ENCODE measurements at places on chromosomes 16 and 17. TPM values are rescaled to one million over a fixed set of nuclear protein-coding genes. Genes with fewer than 3 reads are reported as not detected.

MAF gene
- total RNA-seq: 0.58 TPM

AGRP gene
- not detected for total RNA-seq

- DNase-seq: no peak
Measured at GRCh38 chr17:80829166-80829813, 162.4 kb upstream of the CHMP6 start.

CDRT4 gene
- total RNA-seq: 6.7 TPM

DNA sequence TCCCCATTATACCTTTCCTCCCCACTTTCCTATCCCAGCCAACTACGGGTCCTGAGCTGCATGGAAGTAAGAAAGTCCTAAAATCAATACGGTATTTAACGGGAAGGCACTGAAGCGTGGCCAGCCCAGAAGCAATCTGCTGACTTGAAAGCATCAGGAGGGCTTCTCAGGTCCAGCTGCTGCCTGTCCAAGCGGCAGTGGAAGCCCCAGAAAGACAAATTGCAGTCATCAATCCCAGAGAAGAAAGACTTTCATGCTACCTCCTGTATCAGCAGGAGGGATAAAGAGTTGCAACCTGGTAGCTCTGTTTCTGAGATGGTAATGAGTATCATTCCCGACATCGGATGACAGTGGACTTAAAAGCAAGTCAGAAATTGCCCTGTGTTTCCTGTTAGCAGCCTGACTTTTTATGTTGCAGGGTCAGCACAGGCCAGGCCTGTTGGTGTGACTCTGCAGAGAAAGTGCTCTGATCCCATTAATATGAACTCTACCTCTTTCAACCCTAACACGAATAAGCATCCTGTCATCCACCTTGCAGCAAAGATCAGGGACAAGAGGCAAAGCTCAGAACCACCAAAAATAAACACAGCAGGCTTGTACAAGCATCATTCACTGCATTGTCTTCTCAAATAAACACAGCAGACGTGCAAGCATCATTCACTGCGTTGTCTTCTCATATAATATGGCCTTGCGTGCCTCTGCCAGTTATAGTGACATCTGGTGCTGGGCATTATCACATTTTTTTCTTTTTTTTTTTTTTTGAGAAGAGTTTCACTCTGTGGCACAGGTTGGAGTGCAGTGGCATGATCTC is 358.6 kb upstream of the CDH11 start:
- DNase-seq: no peak

DNA sequence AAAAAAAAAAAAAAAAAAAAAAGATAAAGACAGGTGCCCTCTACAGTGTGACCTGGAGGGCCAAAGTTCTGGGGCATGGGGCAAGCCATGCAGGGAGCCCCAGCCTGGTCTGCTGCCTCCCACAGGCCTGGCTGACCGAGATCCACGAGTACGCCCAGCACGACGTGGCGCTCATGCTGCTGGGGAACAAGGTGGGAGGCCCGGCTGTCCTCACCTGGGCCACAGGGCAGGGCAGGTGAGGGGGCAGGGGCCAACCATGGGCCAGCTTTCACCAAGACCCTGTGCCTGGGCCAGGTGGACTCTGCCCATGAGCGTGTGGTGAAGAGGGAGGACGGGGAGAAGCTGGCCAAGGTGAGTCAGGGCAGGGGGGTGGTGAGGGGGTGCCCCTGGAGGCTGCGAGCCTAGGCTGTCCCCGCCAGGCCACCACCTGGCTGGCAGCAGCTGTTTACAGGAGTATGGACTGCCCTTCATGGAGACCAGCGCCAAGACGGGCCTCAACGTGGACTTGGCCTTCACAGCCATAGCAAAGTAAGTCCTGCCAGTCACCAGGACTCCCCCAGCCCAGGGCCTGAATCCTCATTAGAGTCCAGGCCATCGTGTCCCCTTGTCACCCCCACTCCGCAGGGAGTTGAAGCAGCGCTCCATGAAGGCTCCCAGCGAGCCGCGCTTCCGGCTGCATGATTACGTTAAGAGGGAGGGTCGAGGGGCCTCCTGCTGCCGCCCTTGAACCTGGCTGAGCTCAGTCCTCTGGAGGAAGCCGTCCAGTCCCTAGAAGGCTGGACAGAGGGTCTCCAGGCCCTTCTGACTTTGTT is 2.7 kb upstream of the TRAF7 start:
- no peak for DNase-seq

DNA sequence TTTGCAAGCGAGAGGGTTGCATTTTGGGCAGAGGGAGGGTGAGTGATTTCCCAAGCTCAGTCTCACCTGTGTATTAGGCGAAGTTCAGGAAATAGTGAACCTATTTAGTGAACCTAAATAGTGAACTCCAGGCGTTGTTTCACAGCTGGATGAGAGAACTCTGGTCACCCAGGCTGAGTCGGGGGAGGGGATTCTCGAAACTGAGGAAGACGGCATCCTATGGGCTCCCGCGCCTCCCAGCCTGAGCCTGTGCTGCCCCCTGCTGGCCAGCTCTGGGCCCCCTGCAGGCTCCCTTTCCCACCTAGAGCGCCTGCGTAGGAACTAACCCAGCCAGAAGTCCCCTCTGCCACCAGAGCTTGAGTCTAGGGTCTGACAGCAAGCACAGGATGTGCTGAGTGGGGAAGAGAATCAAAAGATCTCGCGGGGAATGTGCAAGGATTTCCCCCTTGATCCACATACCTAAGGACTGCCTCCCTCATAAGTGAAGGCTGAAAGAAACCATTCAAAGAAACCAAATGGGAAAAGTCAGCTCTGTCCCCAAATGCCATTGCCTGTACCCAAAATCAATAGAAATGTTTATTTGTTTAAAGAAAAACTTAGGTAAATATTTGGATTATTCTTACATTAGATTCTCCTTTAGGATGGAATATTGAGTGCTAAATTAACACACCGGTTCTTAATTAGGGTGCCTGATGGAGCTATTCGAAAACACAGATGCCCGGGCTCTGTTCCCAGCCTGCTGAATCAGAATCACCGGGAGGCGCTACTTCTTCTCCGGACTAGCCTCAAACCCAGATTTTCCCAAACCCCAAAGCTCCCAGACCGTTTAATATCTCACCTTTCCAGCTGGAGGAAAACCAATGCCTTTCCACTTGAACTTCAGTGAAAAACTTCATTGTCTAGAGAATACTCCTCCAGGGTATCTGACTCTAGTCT is 14.8 kb upstream of the MARVELD3 start:
- no peak for DNase-seq

TBX2 gene
- 2.2 TPM for total RNA-seq

DNA sequence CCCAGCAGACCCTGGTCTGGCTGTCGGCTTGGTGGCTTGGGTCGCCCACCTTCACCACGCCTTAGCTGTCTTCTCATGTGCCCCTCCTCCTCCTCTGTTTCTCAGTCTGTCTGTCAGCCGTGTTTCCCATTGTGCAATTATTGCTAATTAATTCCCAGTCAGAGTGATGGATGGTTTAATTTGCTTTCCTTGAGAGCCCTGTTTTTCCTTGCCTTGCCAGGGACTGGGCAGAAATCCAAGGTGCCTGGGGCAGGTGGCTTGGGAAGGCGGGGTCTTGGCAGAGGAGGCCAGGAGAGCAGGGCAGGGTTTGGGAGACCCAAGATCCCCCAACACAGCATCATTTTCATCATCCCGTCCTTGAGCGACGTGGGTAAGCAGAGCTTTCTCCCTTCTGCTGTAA is 21.3 kb downstream of the NECAB2 start:
- no peak for DNase-seq

GRCh38 chr16:53031323-53031942 is 21.3 kb downstream of the CHD9NB start:
- DNase-seq: no peak

CAPNS2 gene
- total RNA-seq: not detected

GRCh38 chr16:10090816-10091215 is 91.4 kb downstream of the GRIN2A start:
- no peak for DNase-seq

- no peak for DNase-seq
Measured at GRCh38 chr17:70059071-70059470, 16.0 kb upstream of the KCNJ16 start.

GRCh38 chr17:75238684-75239191 is 22.7 kb downstream of the GGA3 start:
- DNase-seq: no peak

- no peak for DNase-seq
Measured at GRCh38 chr17:2837147-2837561, 40.9 kb downstream of the RAP1GAP2 start.

DNA sequence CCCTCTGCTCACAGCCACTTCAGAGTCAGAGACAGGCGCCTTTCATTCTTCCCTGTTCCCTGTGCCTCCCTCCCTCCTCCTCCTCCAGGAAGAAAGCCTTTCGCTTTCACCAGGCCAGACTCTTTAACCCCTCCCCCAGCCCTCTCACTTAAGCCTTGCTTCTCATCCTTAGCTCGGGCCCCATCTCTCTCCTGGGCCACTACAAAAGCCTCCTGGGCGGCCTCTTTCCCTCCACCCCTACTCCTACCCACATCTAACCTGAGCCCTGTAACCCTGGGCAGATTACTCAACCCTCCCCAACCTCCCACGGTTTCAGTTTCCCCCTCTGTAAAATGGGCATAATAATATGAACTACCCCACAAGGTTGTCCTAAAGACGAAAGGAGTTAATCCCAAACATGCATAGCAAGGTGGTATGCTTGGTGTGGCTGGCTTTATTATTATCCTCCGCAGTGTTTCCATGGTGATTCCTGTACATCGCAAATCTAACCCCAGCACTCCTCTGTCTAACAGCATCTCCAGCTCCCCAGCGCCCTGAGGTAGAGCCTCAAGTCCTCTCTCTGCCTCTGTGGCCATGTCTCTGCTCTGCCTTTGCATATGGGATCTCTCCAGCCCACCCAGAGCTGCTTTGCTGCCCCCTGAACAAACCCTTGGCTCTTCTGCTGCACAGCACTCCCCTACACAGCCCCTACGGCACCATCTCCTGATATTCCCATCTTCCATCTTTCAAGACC is 17.7 kb downstream of the PIMREG start:
- no peak for DNase-seq

DNA sequence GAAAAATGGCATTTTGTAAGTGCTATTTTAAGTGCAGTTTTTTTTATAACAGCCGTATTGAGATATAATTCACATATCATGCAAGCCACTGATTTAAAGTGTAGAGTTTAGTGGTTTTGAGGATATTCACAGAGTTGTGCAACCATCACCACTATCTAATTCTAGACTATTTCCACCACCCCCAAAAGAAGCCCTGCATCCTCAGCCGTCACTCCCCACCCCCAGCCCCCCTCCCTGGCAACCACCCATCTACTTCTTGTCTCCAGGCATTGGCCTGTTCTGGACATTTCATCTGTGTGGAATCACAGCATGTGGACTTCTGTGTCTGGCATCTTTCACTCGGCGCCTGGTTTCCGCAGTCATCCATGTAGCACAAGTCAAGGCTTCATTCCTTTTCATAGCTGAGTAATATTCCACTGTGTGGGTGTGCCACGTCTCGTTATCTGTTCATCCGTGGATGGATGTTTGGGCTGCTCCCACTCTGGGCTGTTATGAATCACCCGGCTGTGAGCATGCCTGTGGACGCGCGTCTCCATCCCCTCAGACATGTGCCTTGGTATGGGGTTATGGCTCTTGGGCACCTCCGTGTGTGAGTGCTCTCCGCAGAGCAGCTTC is 138.4 kb upstream of the CIBAR2 start:
- DNase-seq: no peak

DNA sequence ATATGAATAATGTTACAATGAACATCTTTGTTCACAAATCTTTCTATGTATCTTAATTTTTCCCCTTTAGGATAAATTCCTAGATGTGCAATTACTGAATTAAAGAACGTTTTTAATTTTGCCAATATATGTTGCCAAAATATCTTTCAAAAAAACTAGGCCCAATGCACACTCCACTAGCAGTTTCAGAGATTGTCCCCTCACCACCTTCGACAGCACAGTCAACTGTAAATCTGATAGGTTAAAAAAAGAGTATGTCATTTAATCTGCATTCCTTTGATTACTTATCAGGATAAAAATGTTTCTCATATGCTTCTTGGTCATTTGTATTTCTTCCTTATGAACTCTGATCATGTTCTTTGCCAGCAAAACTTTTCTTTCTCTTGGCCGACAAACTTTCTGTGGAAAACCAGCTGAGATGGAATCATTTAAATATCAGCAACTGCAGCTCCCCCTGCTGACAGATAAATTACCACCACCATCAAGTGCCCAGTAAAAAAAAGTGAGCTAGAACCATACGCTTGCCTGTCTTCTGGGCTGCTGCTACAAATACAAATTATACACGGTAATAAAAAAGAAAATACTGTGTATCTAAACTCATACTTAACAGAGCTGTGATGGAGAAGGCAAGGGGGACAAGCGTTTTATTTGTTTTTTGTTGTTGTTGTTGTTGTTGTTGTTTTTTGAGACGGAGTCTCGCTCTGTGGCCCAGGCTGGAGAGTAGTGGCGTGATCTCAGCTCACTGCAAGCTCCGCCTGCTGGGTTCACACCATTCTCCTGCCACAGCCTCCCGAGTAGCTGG is 19.6 kb upstream of the KANSL1 start:
- DNase-seq: no peak

- no peak for DNase-seq
Measured at GRCh38 chr16:54937671-54938211, 7.1 kb downstream of the IRX5 start.

GRCh38 chr17:9237661-9238301 is 216.5 kb downstream of the NTN1 start:
- DNase-seq: no peak

SBK1 gene
- total RNA-seq: 4.8 TPM

DNA sequence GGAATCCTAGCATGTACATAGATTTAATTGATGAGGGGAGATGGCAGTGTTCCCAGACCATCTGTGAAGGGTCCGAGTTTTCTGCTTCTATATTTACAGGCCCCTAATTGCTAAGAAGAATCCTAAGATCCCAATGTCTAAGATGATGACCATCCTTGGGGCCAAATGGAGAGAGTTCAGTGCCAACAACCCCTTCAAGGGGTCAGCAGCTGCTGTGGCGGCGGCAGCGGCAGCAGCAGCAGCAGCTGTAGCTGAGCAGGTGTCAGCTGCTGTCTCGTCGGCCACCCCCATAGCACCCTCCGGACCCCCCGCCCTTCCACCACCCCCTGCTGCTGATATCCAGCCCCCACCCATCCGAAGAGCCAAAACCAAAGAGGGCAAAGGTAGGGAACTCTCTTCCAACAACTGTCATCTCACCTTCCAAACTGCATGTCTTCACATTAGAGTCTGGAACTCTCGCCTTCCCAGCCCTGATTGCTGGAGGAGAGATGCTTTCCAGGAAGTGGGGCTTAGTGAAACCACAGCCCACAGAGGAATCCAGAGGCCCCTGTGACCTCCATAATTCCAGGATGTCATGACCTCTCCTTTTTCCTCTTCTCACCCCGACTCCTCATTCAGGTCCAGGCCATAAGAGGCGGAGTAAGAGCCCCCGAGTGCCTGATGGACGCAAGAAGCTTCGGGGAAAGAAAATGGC is 4.7 kb downstream of the CHD3 start:
- no peak for DNase-seq

HOXB7 gene
- 24.9 TPM for total RNA-seq

DNA sequence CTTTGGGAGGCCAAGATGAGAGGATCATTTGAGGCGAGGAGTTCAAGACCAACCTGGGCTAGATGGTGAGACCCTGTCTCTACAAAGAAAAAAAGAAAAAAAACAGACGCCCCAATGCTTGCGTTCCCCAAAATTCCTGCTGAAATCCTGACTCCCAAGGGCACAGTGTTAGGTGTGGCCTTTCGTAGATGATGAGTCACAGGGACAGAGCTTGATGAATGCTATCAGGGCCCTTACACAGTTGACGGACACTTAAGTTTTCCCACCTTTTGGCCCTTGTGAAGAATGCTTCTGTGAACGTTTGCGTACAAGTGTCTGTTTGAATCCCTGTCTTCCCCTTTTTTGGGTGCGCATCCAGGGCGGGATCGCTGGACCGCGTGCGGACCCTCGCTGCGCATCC is 16.5 kb upstream of the ZNF750 start:
- DNase-seq: no peak

GRCh38 chr16:69345923-69346322 is 5.7 kb downstream of the TMED6 start:
- no peak for DNase-seq

CTRB1 gene
- not detected for total RNA-seq

NHLRC4 gene
- total RNA-seq: 0.35 TPM

Data from epithelial cell of proximal tubule (primary cell).